ENCODE measurements at places on chromosomes 3 and 15.

GRCh38 chr3:10716964-10717363 is 99.1 kb upstream of the SLC6A11 start:
- no peak for DNase-seq

- DNase-seq, result no peak
Measured at GRCh38 chr3:183930086-183930485, 45.4 kb upstream of the PARL start.

- DNase-seq, result no peak
Measured at GRCh38 chr3:122799322-122799721, 4.5 kb downstream of the SLC49A4 start.

- no peak for DNase-seq
Measured at GRCh38 chr3:130816561-130817445, 70.2 kb upstream of the PIK3R4 start.

DNA sequence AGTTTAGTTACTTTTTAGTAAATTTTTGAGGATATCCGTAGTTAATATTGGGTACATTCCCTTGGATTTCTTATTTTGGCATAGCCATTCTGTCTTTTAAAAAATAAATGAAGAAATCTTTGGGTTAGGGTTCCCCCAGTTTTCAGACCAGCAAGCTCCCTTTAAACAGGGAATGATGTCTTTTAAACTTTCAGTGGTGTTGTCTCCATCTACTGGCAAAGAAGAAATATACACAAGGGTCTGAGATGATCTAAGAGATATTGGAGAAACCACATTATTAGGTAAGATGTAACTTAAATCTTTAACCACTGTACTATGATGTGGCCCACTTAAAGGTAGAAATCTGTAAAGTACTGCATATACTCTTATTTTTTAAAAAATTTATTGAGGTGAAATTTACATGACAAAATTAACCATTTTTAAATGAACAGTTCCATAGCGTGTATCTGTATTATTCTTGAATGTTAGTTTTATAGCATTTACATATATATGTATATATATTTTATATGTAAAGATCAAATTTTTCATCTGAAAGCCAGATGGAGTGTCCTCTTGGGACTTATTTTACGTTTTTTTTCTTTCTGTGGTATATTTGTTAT is 35.1 kb upstream of the EIF3J start:
- DNase-seq, result no peak

GRCh38 chr15:100292010-100292409 is 49.8 kb downstream of the ADAMTS17 start:
- DNase-seq, result no peak

GRCh38 chr3:160169139-160169976 is 55.9 kb upstream of the C3orf80 start:
- no peak for DNase-seq

DNA sequence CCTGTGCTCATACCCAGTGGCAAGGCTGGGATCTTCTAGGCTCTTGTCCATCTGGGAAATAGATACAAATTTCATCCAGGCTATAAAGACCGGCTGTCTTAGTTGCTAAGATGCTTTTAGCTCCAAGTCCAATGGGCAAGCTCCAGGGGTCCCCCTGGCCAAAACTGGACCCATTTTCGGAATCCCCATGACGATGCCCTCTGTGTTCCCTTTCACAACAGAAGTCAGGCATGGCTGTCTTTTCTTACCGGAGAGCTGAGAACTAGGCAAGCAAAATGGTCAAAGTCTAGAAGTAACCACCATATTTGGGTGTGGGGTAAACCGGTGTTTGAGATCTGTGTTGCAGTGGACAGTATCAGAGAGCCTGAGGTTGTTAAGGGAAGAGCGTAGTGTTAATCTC is 1.0 kb downstream of the GLYCTK start:
- DNase-seq, result no peak

GRCh38 chr15:91255670-91256192 is 155.7 kb downstream of the SV2B start:
- no peak for DNase-seq

- no peak for DNase-seq
Measured at GRCh38 chr15:48380198-48380597, 49.0 kb downstream of the DUT start.

DNA sequence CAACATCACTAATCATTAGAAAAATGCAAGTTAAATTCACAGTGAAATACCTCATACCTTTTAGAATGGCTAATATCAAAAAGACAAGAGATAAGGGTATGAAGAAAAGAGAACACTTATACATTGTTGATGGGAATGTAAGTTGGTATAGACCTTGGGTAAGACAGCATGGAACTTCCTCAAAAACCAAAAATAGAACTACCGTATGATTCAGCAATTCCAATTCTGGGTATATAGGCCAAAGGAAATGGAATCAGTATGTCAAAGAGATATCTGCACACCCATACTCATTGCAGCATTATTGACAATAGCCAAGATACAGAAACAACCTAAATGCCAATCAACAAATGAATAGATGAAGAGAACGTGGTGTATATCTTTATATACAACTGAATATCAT is 166.8 kb upstream of the LRRN1 start:
- no peak for DNase-seq

DNA sequence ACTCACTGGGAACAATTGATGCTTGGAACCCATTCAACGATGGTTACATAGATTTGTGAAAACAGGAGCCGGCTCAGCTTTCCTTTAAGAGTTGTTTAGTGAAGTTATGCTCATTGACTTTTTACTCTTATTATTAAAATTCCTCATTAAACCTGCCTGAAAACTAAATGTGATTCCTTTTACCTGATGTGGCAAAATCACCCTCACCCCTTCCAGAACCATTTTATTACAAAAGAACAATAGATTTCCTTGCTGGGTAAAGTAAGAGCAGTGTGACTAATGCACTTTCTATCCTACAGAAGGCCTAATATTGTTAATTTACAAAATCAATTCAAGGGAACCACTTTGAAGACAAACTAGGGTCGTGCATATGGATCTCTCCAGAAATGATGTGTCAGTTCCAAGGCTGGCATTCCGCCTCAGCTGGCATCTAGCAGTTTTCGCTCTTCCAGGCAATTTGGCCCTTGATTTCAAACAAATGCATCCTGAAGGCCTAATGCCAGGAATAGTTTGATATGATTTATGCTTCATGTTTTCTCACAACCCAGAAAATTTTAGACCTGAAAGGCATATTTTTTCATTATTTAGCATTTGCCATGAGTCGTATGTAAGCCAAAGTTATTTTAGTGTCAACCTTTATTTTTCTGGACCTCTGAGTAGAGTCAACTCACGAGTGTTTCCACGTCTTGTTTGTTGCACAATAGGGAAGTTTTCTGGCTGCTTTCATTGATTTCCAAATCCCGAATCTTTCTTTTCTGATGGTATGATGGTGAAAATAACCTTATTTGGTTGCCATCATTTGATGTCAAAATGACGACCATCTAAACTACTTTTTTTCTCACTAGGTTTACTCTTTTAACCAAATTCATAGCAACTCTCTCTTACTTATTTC is 447.8 kb downstream of the MECOM start:
- DNase-seq, result no peak

- DNase-seq, result no peak
Measured at GRCh38 chr3:141336672-141337522, 31.4 kb upstream of the ZBTB38 start.

GRCh38 chr3:49238274-49239127 is 38.5 kb downstream of the C3orf62 start:
- DNase-seq, result no peak

DNA sequence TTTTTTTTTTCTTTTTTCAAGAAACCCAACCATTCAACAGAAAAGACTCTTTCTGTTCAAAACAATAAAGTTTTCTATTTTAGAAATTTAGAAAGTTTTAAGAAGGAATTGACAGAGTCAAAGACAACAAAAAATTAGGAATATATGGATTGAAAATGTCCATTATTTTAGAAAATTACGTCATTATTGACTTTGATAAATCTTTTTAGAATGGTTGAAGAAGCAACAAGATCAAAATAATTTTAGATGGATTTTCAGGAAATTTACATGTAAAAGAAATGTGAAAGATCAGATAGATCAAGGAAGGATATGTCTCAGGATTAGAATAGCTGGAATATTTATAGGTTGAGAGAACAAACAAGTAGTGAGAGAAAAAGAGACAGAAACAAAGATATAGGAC is 8.4 kb upstream of the KCNH8 start:
- DNase-seq, result no peak

DNA sequence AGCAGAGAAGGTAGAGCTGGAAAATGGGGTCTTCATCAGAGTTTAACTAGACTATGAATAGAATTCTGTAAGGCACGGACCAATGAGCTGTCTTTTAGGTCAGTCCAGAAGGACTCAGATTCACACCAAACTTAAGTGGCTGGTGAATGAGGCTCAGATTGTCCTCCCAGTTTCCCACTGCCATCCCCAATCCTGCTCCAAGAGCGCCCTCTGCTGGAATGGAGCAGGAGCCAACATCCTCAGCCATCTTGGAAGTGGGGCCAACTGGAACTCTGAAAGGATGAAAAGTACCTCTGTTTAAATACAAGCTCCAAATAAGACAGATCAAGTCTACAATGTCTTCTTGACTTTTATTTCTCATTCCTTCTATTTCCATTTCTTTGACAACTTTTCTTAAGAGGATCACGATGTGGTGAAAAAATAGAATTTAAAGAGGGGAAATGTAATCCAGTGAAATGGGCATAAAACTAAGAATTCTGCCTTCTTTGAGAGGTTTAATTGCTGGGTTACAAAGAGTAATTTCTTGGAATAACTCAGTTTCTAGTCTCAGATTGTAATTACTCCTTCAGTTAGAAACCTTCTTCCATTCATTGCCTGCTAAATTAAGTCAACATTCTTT is 217.1 kb upstream of the TPRG1 start:
- peak; percentile 76 for DNase-seq

- DNase-seq, result no peak
Measured at GRCh38 chr15:39770748-39771689, 11.6 kb downstream of the FSIP1 start.

DNA sequence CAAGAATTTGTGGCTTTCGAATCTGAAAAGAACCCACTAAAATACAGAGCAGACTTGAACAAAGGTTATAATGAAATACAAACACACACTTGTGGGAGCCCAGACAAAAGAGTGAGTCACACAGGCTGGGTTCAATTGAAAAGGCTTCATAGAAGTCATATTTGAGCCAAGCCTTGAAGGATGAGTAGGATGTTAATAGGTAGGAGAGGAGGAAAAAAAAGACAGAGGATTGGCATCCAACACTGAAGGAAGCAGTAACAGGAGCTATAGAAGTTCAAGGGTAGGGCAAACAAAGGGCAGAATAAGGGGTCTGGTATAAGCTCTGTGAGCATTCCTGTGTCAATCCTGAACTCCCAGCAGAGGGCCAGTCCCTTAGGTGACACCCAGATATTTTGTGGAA is 325.4 kb downstream of the FOXP1 start:
- no peak for DNase-seq

GRCh38 chr3:89353465-89353864 is 246.0 kb downstream of the EPHA3 start:
- DNase-seq, result no peak

GRCh38 chr3:123586131-123586530 is 1.3 kb upstream of the HACD2 start:
- DNase-seq, result peak; percentile 41

- DNase-seq, result peak; percentile 92
Measured at GRCh38 chr15:82919231-82919886, 33.2 kb downstream of the HOMER2 start.

DNA sequence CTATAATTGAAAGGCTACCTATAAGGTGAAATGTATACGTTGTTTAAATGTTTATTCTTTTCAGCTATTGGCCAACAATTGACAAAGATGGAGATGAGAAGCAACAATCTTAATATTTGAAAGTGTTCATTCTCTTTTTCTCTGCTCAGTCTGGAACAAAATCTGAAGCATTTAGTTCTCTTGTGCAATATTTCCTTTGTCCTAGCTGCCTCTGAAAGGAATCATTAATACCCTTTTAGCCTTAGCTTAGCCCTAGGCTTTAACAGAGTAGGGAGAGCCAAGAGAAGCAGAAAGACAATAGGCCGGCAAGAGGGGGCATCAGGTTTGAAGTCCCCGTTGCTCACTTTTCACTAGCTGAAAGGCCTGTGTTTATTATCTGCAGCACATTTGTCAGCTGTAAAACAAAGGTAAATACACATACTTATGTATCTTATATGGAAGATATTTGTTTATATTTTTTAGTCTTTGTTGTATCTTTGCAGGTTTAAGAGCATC is 422.5 kb upstream of the SEMA6D start:
- DNase-seq, result no peak

- no peak for DNase-seq
Measured at GRCh38 chr3:196970547-196971093, 2.0 kb upstream of the PIGZ start.

DNA sequence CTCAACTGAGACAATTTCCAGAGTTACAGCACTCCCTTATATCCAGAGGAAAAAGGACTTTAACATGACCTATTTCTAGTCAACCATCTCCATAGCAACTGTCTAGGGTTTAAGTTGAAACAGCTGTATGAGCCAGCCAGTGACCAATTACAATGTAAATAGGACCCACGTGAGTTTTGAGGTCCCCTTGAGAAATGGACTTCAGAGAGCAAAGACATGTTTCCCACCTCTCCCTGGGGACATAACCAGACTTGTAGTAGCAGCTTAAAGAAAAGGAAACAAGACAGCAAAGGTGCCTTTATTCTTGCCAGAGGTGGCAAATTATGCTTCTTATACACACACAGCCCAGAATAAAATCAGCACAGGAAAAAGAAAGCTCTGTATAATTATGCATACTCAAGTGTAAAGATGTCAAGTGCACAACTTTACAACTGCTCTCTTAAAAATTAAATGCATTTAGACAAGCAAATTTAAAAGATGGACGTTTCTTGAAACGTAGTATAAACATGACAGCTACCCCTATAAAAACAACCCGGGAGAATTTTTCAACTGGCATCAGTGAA is 40.2 kb downstream of the SUMF1 start:
- no peak for DNase-seq

DNA sequence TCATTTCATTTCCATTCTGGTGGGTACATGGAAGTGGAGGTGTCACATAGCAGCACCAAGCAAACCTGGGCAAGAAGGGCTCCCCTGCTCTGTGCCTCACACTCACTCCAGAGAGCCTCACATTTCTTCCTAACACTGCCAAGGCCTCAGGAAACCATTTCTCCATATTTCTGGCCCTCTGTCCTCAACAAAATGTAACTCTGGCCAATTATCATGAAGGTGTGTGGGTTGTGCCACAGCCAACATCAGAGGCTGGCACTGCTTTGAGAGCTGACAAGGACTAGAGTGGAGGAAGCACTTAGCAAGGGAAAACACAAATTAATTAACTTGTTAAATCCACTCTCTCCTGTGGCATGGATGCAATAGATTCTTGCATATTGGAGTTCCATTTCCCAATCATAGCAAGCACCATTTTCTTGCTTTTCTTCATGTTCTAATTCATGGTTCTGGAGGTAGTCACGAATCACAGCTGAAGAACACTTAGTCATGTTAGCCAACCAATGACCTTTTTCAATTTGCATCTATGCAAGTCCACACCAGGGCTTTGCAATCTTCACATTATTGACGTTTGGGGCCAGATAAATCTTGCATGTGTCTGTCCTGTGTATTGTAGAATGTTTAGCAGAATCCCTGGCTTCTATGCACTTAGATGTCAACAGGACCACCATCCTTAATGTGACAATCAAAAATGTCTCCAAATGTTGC is 241.1 kb downstream of the PLCL2 start:
- DNase-seq, result no peak

- no peak for DNase-seq
Measured at GRCh38 chr3:150876611-150877265, 28.5 kb downstream of the MINDY4B start.

Data from prostate gland (tissue), 2 donors.